ENCODE measurements at places on chromosomes 12 and 14. TPM values are rescaled to one million over a fixed set of nuclear protein-coding genes. Genes with fewer than 3 reads are reported as not detected.

DNA sequence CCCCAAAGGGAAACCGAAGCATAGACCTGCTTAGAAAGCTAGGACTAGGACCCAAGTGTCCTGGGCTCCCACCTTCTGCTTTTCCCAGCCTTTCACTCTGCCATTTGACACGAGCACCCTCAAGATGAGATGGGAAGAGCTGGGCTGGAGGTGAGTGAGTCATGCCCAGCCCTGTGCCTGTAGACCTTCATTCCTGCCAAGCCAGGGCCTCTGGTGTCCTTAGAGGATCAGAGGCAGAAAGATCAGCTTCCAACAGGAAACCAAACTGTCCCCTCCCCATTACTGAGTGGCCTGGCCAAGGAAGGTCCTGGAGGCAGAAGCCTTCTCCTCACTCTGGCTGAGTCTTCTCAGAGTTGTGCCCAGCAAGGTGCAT is 3.5 kb downstream of the TMEM63C start:
- no peaks in the 10 kb centered on the region for H3K4me1 ChIP-seq
- no peak overlapping the region for H3K4me3 ChIP-seq
- no peaks in the 10 kb centered on the region for H3K36me3 ChIP-seq
- no peak for DNase-seq
- H3K27me3 ChIP-seq: no peaks in the 10 kb centered on the region

- no peak for DNase-seq
- H3K27ac ChIP-seq: no peak overlapping the region
- H3K27me3 ChIP-seq: peaks cover 3% of the 10 kb centered on the region
- H3K36me3 ChIP-seq: no peaks in the 10 kb centered on the region
- H3K4me1 ChIP-seq: no peaks in the 10 kb centered on the region
Measured at GRCh38 chr12:52446367-52447045, 5.4 kb downstream of the KRT6B start.

SAMD15 gene
- total RNA-seq: 1.4 TPM

DNA sequence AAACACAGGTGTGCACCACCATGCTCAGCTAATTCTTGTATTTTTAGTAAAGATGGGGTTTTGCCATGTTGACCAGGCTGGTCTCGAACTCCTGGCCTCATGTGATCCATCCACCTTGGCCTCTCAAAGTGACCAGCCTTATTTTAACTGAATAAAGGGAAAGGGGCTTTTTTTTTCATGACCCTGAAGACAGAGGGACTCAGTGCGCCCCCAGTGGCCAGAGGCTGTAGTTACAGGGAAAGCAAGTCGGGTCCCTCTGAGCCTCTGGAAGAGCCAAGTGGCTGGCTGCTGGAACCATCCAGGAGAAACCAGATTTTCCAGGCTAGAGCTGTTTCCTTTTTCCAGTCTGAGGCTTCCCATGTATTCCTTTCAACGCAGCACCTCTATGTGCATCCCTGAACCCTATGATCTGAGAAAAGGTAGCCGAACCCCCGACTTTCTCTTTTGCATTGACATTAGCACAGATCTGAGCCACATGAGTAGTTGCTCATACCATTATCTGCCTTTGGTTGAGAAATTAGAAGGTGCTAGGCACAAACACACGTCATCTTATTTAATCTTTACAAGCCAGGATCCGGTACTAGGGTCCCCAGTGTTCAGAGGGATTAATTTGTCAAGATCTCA is 342.7 kb downstream of the CACNA1C start:
- no peaks in the 10 kb centered on the region for H3K4me1 ChIP-seq
- H3K27me3 ChIP-seq: no peaks in the 10 kb centered on the region
- peak; percentile 7 for DNase-seq
- no peak overlapping the region for H3K27ac ChIP-seq

All from Panc1 (cell line).